ENCODE measurements at places on chromosomes 5 and 9. TPM values are rescaled to one million over a fixed set of nuclear protein-coding genes. Genes with fewer than 3 reads are reported as not detected.

- no peak for DNase-seq
These were observed 8.2 kb upstream of the NIPAL4 start for GRCh38 chr5:157451806-157452205.

The SEMA6A gene
- 6.7 TPM for total RNA-seq

DNA sequence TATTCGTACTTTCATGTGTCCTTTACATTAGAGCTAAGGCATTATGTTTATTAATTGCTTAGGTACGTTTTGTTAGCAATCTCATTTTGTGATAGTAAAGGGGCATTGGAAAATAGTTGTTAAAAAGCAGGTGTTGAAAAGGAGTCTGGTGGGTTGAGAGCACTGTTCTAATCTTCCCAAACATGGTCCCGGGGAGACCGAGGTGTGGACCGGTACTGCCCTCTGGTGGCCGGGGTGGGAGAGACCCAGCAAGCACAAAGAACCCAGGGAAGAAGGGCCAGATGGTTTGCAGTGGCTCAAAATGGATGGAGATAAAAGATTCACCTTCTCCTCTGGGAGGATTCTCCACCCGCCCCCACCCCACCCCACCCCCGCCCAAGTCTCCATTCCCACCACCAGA, 26.1 kb downstream of the IDNK start:
- DNase-seq, result peak; percentile 6

GRCh38 chr9:124266139-124266825, 8.5 kb downstream of the NEK6 start:
- DNase-seq, result no peak

The PLAC8L1 gene
- 2.6 TPM for total RNA-seq

GRCh38 chr9:112002131-112002846, 105.7 kb downstream of the UGCG start:
- no peak for DNase-seq

The SAPCD2 gene
- total RNA-seq, result 71.7 TPM

DNA sequence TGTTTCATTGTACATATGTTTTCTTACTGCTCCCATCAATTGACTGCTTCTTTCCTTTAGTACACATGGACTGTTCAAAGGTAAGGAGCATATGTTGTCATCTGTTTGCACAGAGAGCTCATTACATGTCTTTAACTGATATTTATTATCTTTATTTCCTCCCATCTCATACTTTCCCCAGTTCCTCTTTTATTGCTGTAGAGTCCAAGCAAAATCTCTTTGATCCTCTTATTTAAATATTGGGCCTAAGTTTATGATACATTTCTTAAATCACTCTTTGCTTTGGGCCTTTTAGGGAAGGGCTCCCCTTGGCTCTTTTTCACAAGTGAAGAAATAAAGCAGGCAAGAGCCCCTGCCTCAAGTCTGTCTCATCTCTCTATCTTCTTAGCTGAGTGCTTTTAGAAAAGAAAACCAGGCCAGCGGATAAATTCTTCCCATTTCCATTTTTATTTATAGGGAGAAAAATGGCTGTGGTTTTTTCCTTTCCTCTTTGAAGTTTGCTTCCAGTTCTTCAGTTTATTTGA, 152.4 kb downstream of the DOCK2 start:
- DNase-seq, result no peak

GRCh38 chr5:31754741-31755675, 116.1 kb downstream of the PDZD2 start:
- DNase-seq, result no peak

GRCh38 chr9:132486706-132487350, 76.8 kb downstream of the CFAP77 start:
- no peak for DNase-seq

- no peak for DNase-seq
These were observed 656.8 kb upstream of the DMAC1 start for GRCh38 chr9:8456344-8456743.

DNA sequence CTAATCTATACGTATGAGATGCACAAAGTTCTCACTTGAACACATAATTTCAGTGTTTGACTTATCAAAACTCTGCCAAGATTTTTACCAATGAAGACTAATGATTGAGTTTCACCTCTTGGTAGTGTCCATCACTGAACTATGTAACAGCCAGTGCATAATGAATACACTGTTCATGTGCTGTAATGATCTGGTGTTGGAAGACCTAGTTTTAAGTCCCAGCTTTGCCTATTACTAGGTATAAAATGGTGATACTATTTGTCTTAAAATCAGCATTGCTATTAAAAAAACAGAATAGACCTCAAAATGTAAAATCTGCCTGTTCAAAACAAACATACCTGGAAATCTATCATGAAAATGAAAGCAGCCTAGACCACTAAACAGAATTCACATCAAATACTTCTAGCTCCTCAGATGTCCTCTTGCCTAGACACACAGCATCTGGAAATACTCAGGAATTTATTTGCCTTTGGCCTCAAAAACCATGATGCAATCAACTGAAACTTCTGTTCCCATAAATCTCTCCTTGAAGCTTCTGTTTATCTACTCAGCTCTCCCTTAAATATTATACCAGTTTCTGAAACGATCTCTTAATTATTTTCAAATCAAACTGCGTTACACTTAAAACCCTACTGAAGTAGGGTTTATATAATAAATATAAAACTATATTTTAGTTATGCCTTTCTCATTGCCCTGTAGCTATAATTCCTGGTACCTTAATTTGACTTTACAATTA, 38.1 kb downstream of the MRPS27 start:
- peak; percentile 45 for DNase-seq

DNA sequence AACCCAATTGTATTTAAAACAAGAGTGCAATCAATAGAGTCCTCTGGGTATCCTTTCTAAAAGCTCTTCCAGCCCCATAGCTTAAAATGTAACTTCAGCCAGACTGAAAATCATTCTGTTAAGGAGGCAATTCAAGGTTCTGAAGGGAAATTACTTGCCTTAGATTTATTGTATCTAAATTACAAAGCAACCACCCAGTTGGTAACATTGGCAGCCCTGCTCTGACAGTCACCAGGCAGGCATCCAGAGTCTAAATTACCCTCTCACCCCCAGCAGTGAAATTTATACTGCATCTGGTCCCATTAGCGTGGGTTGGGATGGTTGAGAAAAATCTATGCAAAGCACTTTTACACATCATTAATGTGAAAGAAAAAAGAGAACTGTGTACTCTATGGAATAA, 514.7 kb downstream of the MTRR start:
- DNase-seq, result no peak

DNA sequence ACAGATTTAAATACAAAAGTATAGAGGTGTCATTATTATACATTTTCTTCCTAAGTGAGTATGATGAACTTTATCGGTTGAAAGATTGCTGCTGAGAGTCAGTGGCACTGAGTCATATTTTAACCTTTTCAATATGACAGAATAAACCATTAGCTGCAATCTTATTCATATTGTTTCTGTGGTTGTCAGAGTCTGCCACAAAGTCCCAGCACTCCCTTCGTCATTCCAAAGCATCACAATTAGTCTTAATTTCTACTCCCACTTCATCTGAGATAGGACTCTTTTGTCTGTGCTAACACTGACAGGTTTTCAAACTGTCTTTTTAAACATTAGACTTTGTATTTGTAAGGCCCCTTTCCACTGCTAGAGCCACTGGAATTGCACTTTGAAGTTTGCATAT, 656.9 kb downstream of the MTRR start:
- no peak for DNase-seq

Data from HCT116 (cell line).